Glomerular endothelial cell (primary cell): ENCODE measurements at places on chromosomes 1 and 21. TPM values are rescaled to one million over a fixed set of nuclear protein-coding genes. Genes with fewer than 3 reads are reported as not detected.
A peak's percentile ranks its signal among the peaks of the same experiment; 100 is the strongest.

DNA sequence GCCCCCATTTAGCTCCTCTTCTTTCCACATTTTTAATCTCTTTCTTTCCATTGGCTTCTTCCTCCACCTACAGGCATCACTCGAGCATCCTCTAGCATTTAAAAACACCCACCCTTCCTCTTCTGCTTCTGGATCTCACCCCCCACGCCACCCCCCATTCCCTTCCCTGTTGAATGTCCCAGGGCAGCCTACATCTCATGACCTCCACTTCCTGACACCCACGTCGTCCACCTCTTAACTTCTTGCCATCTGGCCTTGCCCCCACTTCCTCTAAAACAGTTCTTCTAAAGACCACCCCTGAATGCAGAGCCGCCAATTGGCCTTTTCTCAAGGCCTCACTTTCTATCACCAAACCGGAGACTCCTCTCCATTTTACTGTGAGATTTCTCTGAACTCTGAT, 6.1 kb upstream of the ETNK2 start:
- DNase-seq, result no peak

GRCh38 chr1:24181619-24182018, 5.5 kb downstream of the IFNLR1 start:
- no peak for DNase-seq

- DNase-seq, result no peak
Measured at GRCh38 chr1:228969953-228970800, 234.9 kb downstream of the RHOU start.

- no peak for DNase-seq
Measured at GRCh38 chr21:33984021-33984481, 68.4 kb upstream of the ATP5PO start.

GRCh38 chr21:39873687-39874086, 6.4 kb downstream of the PCP4 start:
- no peak for DNase-seq

GRCh38 chr1:203450001-203450400, 25.6 kb upstream of the PRELP start:
- no peak for DNase-seq

- no peak for DNase-seq
Measured at GRCh38 chr1:227559499-227559898, 3.9 kb upstream of the ZNF678 start.

GRCh38 chr1:228394571-228395394, 11.9 kb downstream of the TRIM11 start:
- no peak for DNase-seq

- DNase-seq, result no peak
Measured at GRCh38 chr21:40931197-40931596, 84.2 kb upstream of the DSCAM start.

- DNase-seq, result no peak
Measured at GRCh38 chr1:157056269-157056668, 10.7 kb upstream of the ARHGEF11 start.

DNA sequence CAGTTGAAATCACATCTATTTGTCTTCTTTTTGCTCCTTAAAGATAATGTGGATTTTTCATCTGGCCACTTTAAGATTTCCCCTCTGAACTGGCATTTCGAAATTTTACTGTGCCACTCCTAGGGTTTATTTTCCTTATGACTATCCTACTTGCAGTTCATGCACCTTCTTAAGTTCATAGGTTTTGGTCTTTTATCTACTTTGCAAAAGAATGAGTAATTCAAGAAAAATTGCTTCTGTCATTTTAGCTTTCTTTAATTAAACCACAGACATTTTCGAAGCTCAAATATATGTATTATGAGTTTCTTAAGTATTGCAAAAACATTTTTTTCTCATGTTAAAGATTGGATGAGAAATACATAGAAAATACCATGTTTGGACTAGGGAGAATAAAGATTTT, 1244.8 kb upstream of the TMPRSS15 start:
- no peak for DNase-seq

DNA sequence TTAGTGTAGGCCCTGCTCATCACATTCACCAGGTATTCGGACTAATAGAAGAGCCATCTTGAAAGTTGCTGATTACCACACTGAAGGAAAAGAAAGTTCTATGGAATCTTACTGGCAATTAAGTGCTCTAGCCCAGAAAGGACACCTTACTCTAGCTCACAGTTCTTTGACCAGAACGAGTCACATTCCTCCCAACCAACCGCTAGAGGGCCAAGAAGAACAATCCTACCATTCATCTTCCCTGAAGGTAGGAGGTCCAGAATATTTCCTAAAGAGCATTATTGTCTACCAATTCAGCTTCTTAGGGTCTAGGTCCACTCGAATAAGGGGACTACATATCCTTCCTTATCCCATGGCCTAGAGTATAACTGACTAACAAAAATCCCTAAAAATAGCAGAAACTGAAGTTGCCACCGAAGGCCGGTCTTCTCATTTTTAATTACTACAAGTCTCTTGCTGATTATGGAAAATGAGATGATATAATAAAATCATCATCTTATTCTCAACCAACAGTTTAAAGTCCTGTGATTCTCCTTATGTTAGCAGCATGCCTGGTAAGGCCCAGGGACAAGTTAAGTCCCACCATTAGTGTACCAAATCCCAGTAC, 2.7 kb upstream of the FMO1 start:
- no peak for DNase-seq

GRCh38 chr1:192713921-192714320, 78.0 kb downstream of the RGS13 start:
- DNase-seq, result no peak

DNA sequence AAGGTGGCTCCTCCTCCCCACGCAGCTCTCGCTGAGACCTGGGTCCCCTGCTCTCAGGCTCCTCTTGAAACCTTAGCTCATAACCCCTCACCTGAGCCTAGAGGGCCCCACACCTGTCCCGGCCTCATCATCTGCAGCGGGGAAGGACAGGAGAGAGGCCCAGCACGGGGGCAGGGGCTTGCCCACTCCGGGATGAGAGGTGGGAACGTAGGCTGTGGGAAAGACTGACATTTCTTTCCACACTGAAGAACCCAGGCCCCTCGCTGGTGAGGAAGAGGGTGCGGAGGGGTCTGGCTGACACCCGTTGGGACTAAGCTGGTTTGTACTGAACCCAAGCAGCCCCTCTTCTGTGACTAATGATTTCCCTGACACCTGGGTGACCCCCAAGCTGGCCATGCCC, 14.0 kb upstream of the NES start:
- DNase-seq, result no peak

GRCh38 chr1:201266774-201267173, 16.5 kb upstream of the PKP1 start:
- DNase-seq, result peak; percentile 4

GRCh38 chr1:179742717-179743678, at the start of gene FAM163A:
Gene FAM163A, plus strand, starts transcription at chr1:179743291. Its CDS starts 69,807 bp downstream, at chr1:179813098.
- DNase-seq, result no peak

DNA sequence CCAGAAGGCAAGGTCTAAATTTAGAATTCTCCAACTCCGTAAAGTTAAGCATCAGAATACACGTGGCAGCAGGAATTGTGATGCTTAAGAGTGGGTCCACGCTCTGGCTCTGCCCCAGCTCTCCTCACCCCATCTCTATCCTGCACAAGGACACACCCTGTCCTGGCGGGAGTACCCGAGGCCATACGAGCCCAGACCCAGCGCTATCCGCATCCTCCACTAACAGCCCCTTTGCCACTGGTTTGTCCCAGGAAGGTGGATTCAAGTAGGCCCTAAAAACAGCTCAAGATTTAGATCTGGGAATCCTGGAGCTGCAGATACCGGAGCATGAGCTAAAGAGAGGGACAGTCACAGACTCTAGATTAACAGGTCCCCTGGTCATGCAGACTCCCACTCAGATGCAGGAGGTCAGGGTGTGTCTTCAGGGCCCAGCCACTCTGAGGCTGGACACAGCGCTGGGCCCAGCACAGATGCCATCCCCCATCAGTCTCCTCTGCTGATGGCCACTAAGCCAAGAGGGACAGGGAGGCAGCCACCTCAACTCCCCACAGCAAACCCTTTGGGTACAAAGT, 393.3 kb downstream of the NPHP4 start:
- no peak for DNase-seq

GRCh38 chr1:80218112-80218511, 1211.6 kb upstream of the ADGRL4 start:
- peak; percentile 36 for DNase-seq

GRCh38 chr1:14233510-14233909, 365.0 kb upstream of the KAZN start:
- DNase-seq, result no peak

DNA sequence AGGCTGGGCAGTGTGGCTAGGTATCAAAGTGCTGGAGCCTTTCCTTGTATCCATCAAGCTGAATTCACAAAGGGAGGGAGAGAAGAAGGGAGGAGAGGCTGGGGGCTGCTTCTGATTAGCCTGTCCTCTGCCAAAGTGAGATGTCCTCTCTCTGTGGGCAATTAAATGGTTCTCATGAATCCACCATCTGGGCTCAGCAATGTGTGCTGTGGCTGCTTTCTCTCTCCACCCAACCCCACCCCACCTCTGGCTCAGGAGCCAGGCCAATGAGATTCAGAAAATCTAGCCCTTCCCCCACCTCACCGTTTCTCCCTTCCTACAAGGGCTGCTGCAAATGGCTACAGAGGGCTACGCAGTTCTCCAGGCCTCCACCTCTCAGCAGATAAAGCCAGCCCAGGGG, 154.6 kb downstream of the TENT5C start:
- no peak for DNase-seq

GRCh38 chr1:183859119-183859518, 54.2 kb downstream of the RGL1 start:
- no peak for DNase-seq

DNA sequence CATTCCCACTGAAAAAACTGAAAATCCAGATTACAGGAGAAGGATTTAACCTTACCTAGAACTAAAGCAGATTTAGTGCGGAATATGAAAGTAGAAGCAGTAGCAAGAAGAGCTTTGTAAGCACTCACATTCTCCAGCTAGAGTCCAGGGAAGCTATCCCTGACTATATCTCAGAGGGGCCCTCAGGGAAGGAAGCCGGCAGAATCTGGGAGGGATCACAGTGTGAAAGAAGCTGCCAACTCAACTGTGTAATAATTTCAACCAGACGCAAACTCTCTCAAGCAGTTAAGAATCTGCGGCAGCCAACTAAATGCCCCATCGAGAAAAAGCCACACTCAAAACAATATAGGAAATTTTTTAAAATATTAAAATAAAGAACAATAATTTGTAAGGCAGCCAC, 163.8 kb downstream of the EIF4G3 start:
- no peak for DNase-seq

DNA sequence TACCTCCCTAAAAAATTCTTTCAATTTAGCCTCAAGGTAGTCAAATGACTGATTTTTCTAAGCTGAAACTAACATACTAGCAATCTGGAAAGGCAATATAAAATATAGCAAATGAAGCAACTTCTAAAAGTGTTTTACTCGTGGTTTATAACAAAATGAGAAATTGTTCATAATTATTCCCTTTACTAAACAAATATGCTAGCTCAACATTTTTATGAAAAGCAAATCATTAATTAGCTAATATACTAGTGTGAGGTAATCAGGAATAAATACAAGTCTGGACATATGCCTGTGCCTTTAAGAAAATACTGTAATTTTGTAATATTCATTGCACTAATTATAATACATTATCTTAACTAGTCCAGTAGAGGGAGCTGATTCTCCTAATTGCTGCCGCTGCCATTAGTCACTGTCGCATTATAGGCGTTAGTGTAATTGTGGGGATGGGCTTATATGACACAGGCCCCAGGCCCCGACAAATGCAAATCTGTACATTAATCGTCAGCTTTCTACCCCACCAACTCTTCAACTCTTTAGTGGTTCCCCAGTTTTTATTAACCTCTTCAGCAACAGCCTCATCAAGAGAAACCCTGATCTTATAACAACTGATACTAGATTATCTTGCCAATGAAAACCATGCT, 160.9 kb downstream of the GABPA start:
- DNase-seq, result no peak

GRCh38 chr1:222464841-222465210, 83.1 kb downstream of the HHIPL2 start:
- peak; percentile 58 for DNase-seq

DNA sequence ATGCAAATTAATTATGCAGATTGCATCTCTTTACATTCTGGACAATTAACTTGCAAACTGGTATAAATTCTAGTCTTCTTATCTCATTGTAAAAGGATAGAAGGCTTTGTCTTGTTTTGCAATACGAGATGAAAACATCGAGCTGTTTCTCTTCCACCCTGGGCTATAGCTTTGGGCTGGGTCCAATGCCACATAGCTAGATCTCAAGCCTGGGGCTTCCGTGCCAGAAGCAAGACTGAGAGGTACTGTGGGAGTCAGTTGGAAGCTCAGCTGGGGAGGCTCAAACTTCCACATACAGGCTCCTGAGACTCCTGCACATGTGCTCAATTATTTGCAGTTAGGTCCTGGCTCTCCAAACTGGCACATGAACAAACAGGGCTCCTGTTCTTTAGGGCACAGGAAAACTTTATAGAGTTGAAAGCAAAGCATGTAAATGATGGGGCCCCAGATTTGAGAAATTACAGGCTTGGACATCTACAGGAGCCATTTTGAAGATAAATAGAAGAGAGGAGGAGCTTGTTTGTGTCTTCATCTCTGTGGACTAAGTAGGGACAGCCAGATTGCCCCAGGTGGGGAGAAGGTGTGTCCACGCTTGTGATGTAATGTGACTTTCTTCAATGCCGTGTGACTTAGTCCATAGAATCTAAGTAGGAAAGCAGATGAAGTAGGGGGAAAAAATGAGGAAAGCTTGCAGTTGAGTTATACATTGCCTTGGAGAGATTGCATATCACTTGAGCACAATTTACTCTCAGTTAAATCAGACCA, 65.9 kb upstream of the SIPA1L2 start:
- DNase-seq, result no peak

- DNase-seq, result no peak
Measured at GRCh38 chr1:74652711-74653139, 20.9 kb downstream of the ERICH3 start.

DNA sequence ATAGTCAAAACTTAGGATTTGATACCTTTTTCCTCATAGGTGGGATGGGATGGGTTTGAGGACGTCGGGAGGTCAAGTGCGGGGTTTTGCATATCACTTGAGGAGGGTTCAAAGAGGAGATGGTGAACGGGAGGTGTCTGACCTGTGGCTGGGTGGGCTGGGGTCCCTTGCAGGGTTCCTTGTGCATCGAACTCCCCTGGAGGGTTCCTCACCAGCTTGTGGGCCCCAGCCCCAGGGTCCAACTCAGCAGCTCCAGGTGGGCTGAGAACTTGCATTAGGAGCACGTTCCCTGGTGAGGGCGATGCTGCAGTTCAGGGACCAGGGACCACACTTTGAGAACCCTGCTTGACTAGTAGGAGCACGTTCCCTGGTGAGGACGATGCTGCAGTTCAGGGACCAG, 23.2 kb downstream of the TRPM2 start:
- no peak for DNase-seq

GRCh38 chr1:32957017-32957416, 7.6 kb downstream of the RNF19B start:
- DNase-seq, result no peak

Gene PLA2G2A
- total RNA-seq, result not detected in 2 replicates

Gene CAPN8
- not detected in 2 replicates for total RNA-seq

Gene CLDN14
- total RNA-seq, result 6.1 and 7.9 TPM in 2 replicates

Gene APOBEC4
- not detected in 2 replicates for total RNA-seq

Gene ERI3
- 48.7 and 50.6 TPM in 2 replicates for total RNA-seq

Gene KIF14
- total RNA-seq, result 2.8 and 3.6 TPM in 2 replicates

Gene CHD5
- total RNA-seq, result under 0.01 TPM in 1 of 2 replicates, not detected in the other

Gene GJA8
- total RNA-seq, result not detected in 2 replicates

Gene DMRTA2
- not detected in 2 replicates for total RNA-seq

Gene MCOLN3
- not detected in 2 replicates for total RNA-seq

Gene TRPM2
- total RNA-seq, result 3.4 and 5.7 TPM in 2 replicates

Gene HUNK
- 0.10 TPM in 1 of 2 replicates, not detected in the other for total RNA-seq

Gene FNDC10
- total RNA-seq, result 5.2 and 9.9 TPM in 2 replicates

Gene LCE2A
- not detected in 2 replicates for total RNA-seq

Gene AMY1B
- not detected in 2 replicates for total RNA-seq

Gene MYBPH
- not detected in 2 replicates for total RNA-seq

Gene RNU1-1
- under 0.01 TPM in 2 replicates for total RNA-seq
